ENCODE measurements at places on chromosomes 5 and 9.

- no peak for DNase-seq
These were observed 60.3 kb downstream of the RICTOR start for GRCh38 chr5:39013938-39014337.

GRCh38 chr9:73701415-73702057 lies 549.9 kb downstream of the ANXA1 start:
- no peak for DNase-seq

DNA sequence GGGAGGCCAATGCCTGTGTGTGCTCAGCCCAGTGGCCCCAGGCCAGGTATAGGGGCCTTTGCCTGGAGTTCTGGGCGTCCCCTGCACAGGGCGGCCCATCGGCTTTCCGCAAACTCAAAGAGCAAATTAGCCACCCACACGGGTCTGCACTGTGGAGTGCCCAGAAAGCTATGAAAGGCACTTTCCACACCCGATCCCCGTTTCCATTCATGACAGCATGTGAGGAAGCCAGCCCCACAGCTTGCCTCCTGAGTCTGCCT lies 5.2 kb downstream of the DBH start:
- no peak for DNase-seq

DNA sequence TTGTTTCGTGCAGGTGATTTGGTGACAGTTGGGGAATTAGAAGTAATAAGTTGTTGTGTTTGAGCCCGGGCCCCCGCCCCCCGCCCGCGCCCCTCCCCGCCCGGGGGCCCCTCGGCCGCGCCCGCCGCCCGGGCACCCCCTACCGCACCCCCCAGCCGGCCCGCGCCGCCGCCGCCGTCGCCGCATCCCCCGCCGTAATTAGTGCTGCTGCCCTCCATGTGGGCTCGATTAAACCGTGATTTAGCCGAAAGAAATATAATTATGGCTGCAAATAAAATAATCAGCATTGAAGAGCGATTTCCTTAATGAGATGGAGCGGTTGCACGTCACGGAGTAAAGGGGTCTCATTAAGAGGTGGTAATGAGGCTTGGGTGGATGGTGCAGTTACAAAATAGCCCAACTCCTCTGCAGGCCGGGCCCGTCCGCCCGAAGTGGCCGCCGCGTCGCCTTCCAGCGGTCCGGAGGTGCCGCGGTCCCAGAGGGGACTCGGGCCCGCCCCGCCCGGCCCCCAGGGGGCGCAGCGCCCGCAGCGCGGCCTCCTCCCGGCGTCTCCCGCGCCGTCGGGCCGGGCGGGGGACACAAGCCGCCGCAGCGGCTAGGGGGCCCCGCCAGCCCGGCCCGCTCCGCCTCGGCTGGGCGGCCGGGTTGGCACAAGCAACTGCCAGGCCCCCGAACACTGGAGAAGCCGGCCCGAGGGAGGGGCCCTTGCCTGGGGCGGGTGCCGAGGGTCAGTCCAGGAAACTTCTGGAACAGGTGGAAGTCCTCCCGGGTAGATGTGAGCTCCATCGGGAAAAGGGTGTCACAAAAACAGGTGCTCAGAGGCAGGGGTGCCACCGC lies 6.9 kb upstream of the OTP start:
- peak; percentile 27 for DNase-seq

DNA sequence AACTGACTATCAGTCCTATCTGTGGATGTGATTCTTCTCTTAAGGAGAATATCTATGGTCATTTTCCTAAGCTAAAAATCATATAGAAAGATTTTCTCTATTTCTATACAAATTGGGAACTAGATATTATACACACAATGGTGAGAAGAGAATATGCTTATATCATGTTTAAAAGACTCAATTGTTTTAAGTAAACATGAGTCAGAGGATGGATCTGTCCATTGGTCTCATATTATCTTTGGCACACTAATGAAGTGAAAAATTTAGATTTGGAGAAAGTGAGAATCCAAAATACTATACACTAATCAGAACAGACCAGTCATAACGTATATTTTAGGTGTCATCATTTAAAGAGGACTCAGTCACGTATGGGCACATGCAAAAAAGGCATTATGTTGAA lies 16.5 kb upstream of the SPINK14 start:
- no peak for DNase-seq

DNA sequence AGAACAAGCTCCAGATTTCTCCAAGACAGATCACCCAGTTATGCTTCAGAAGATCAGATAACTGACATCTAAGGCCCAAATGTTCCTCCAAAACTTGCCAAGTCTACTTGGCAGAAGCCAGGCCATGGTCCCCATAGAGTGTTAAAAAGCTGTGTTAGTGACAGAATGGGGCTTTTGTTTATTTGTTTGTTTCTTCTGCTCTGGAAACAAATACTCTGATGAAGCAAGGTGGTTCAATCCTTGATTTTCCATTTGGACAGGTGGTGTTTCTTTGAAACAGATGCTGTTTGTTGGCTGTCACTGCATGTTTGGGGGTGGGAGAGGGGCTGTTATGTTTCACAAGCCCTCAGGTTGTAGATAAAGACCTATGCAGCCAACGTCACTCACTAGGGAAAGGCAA lies 264.0 kb downstream of the FAM114A2 start:
- no peak for DNase-seq

DNA sequence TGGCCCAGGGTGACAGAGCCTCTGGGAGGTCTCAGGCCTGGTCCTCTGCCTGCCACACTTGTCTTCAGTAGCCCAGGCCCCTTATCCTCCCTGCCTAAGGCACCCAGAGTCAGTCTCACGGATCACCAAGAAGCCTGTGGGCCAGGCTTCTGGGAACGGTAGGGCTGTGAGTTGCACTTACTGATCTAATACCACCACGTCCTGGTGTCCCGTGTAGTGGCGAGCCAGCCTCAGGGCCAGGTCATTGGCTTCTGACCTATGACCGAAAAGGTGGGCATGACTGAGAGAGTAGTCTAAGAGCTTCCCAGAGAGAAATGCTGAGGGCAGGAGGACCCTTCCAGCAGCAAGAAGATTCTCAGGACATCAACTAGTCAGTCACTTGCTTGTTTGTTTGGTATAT lies 7.4 kb downstream of the PHYKPL start:
- DNase-seq, result no peak

DNA sequence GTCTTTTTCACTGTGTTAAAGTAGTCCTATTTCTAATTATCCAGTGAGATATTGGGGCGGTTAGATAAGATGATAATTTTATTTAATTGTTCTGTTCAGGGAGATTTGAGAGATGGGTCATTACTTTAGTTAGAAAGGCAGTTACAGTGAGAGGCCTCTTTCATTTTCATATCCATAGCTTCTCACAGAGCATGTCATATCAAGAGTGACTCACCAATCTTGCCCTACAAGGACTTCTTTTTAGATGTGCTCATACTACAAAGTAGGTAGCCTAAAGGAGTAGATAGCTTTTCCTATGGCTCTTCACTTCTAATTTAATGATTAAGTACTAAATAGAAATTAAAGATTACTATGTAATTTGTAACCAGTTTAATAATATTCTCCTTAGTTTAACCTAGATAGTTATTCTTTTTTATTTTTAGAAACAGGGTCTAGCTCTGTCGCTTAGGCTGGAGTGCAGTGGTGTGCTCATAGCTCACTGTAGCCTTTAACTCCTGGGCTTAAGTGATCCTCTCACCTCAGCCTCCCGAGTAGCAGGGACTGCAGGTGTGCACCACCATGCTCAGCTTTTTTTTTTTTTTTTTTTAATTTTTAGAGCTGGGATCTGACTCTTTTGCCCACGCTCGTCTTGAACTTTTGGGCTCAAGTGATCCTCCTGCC lies 71.0 kb downstream of the FER start:
- DNase-seq, result no peak

- no peak for DNase-seq
These were observed 96.4 kb upstream of the TAF11L2 start for GRCh38 chr5:17401470-17402288.

- DNase-seq, result no peak
These were observed 484.9 kb downstream of the PTPRD start for GRCh38 chr9:10127867-10128266.

DNA sequence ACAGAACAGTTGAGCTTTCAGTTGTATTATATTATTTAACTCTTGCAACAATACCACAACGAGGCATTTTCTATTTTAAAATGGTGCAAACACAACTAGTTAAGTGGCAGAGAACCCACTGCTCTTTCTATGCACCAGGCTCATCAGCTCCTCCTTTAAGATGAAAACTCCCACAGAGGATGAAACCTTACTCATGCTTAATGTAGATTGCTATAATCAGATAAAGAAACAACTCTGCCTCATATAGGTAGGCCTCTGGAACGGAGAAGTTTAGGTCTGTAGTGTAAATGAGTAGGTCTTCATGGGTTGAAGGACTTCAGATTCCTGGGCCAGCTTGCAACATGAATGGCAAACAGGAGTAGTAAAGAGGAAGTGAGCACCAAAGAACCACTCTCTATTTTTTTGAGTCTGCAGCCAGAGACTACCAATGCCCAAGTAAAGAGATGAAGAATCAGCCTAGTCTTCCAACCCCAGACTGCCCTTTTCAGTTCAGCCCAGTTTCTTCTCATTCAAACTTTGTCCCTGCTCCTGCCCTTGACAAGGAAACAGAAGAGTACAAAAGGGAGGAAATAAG lies 33.9 kb downstream of the HACD4 start:
- DNase-seq, result no peak

- DNase-seq, result no peak
These were observed 10.3 kb upstream of the QRFP start for GRCh38 chr9:130906735-130907416.

All from stimulated activated CD4-positive, alpha-beta T cell treated with anti-CD3 and anti-CD28 coated beads, Interleukin-4, amount 100 ng/mL, for 24 hours (primary cell).